ENCODE measurements at places on chromosomes 2 and 18.

- no peak for DNase-seq
These were observed 72.1 kb downstream of the CAMKMT start for GRCh38 chr2:44433895-44434294.

- DNase-seq = no peak
These were observed 3.0 kb downstream of the FEV start for GRCh38 chr2:218981881-218982585.

- no peak for DNase-seq
These were observed 117.7 kb upstream of the MCFD2 start for GRCh38 chr2:47033102-47033880.

GRCh38 chr2:451495-451894, 163.6 kb upstream of the ALKAL2 start:
- no peak for DNase-seq

- no peak for DNase-seq
These were observed 24.4 kb upstream of the TMEM182 start for GRCh38 chr2:102737431-102737830.

DNA sequence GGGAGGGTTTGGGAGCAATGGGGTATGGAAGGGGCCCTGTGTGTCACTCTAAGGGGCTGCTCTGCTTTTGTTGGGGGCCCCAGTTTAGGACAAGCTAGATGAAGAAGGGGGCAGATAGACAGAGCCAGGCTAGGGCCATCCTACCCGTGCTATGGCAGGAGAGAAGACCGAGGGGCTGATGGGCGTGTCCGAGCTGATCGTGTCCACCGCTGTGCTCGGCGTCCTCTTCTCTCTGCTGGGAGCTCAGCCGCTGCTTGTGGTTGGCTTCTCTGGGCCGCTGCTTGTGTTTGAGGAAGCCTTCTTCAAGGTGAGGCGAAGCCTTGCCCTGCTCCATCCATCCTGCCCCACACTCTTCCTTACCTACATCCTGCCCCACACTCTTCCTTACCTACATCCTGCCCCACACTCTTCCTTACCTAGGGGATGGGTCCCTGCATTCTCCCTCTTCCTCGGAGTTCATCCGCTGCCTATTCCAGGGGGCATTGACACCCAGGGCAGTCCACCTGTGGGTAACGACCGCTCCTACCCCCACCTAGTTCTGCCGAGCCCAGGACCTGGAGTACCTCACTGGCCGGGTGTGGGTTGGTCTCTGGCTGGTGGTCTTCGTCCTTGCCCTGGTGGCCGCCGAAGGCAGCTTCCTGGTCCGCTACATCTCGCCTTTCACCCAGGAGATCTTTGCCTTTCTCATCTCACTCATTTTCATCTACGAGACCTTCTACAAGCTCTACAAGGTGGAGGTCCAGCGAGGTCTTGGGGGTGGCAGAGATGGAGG, 8.9 kb downstream of the SLC4A3 start:
- DNase-seq = no peak

GRCh38 chr18:805008-805754, 6.9 kb downstream of the YES1 start:
- no peak for DNase-seq
